ENCODE measurements at places on chromosomes 1 and 21.

DNA sequence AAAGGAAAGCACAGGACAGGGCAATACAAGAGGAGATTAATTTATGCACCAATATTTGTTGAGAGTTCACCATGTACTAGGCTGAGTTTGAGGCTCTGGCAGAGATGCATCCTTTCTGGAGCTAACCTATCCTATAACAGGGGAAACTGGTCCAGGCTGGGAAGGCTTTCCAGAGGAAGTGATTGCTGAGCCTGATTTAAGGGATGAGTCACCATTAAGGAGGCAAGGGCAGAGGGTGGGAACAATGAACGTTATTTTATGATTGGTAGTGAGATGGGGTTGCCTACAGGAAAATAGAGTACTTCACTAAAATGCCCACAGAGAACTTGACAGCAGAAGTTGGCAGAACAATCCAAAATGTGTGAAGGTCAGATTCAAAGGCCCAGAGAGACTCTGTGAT lies 141.4 kb downstream of the PLPP3 start:
- no peak for DNase-seq

GRCh38 chr21:18715606-18716005 lies 312.0 kb upstream of the TMPRSS15 start:
- DNase-seq, result no peak

GRCh38 chr1:83964153-83964552 lies 34.8 kb downstream of the TTLL7 start:
- no peak for DNase-seq

- no peak for DNase-seq
These were observed 5.0 kb downstream of the NOS1AP start for GRCh38 chr1:162074276-162075005.

DNA sequence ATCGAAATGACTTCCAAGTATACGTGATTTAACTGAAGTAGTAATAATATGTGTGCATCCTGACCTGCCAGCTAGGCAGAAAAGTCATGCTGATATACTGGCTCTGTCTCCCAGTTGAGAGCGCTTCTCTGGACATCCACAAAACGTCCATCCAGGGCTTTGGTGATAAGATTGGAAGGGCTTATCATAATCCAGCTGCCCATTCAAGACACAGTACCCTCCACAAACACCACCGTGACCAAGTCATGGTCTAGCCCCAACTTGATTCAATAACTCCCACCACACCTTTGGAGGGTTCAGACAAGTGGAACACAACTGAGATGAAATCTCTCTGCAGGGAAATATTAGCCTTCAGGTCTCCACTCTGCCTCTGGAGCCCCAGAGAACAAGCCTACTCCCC lies 76.2 kb downstream of the CD46 start:
- DNase-seq, result no peak

- DNase-seq, result no peak
These were observed 161.6 kb upstream of the KLHDC7A start for GRCh38 chr1:18319099-18319498.
